Transverse colon (tissue), 4 donors: ENCODE measurements at places on chromosomes 3 and 15. TPM values are rescaled to one million over a fixed set of nuclear protein-coding genes. Genes with fewer than 3 reads are reported as not detected.

GRCh38 chr3:151765685-151766084 lies 32.0 kb downstream of the AADACL2 start:
- H3K4me1 ChIP-seq, result peaks cover 11% of the 10 kb centered on the region
- no peak for DNase-seq
- no peaks in the 10 kb centered on the region for H3K27me3 ChIP-seq

- H3K27ac ChIP-seq, result no peak overlapping the region
- no peaks in the 10 kb centered on the region for H3K36me3 ChIP-seq
- H3K4me1 ChIP-seq, result no peaks in the 10 kb centered on the region
- no peaks in the 10 kb centered on the region for H3K27me3 ChIP-seq
- no peak for DNase-seq
Measured at GRCh38 chr3:123276346-123277006, 74.7 kb downstream of the SEC22A start.

GRCh38 chr3:37028329-37028728 lies 35.0 kb downstream of the MLH1 start:
- no peaks in the 10 kb centered on the region for H3K27me3 ChIP-seq
- no peaks in the 10 kb centered on the region for H3K36me3 ChIP-seq
- no peak for DNase-seq

- H3K27me3 ChIP-seq, result no peaks in the 10 kb centered on the region
- no peak for DNase-seq
- H3K27ac ChIP-seq, result no peak overlapping the region
- H3K36me3 ChIP-seq, result no peaks in the 10 kb centered on the region
- no peak overlapping the region for H3K4me3 ChIP-seq
Measured at GRCh38 chr3:46599590-46599989, 12.7 kb upstream of the FAM240A start.

Gene ROBO2
- 0.41 TPM for total RNA-seq

- DNase-seq, result peak; percentile 49
- no peaks in the 10 kb centered on the region for H3K36me3 ChIP-seq
- H3K4me1 ChIP-seq, result peaks cover 10% of the 10 kb centered on the region
- peak overlapping the region; percentile 71 for H3K27ac ChIP-seq
Measured at GRCh38 chr3:197354568-197355001, 56.2 kb upstream of the DLG1 start.

- no peaks in the 10 kb centered on the region for H3K27me3 ChIP-seq
- DNase-seq, result no peak
- no peaks in the 10 kb centered on the region for H3K4me1 ChIP-seq
Measured at GRCh38 chr3:119524931-119525662, 26.8 kb downstream of the TIMMDC1 start.

- peaks cover 33% of the 10 kb centered on the region for H3K4me1 ChIP-seq
- no peaks in the 10 kb centered on the region for H3K27me3 ChIP-seq
- H3K27ac ChIP-seq, result peak overlapping the region; percentile 65
Measured at GRCh38 chr15:70321172-70321819, 223.6 kb upstream of the TLE3 start.

DNA sequence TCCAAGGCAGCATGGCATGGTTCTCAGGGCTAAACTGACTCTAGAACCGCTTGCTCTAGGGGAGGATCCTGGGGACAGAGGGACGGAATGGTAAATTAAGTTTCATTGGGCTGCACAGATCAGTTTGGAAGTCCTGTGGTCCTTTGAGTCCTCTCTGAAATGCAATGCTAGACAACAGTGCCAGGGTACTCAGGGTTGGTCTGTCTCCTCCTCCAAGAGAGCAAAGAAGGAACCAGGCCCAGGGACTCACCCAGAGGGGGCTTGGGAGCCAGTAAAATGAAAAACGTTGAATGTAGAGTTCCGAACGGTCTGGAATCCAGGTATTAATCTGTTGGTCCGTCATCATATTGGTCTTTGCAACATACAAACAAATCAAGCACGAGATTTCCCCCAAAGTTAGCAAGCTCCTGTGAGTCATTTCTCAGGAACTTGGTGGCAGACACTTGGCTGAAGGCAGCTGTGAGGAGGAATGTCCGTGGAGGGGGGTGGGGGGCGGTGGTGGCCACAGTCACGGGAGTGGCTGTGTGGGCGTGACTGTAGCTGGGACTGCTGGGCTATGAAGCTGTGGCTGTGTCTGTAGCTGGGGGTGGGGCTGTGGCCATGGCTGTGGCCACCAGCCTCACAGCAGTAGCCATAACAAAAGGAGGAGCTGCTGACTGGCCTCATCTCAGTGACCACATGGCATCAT lies 361.0 kb downstream of the SHQ1 start:
- no peak overlapping the region for H3K4me3 ChIP-seq
- no peaks in the 10 kb centered on the region for H3K27me3 ChIP-seq
- H3K36me3 ChIP-seq, result no peaks in the 10 kb centered on the region
- peak; percentile 72 for DNase-seq

Gene SI
- total RNA-seq, result 24.8 TPM

Gene TERC
- total RNA-seq, result 225 TPM

DNA sequence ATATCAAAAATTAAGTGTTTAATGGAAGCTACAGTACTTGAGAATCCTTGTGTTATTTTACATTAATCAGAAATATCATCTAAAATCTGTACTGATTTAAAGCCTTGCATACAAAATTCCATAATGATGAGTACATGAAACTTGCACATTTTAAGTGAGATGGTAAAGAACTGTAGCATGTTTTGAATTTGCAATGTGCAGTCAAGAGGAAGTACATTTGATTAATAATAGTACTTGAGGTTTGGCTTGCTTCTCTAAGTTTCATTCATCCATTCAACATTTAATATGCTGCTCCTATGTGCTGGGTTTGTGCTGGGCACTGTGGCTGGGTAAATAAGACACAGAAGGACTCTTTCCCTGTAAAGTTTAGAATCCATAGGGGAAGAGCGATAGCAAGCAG lies 332.3 kb downstream of the CNTN3 start:
- H3K4me3 ChIP-seq, result no peak overlapping the region
- H3K36me3 ChIP-seq, result no peaks in the 10 kb centered on the region
- DNase-seq, result no peak
- no peaks in the 10 kb centered on the region for H3K27me3 ChIP-seq
- H3K27ac ChIP-seq, result no peak overlapping the region
- no peaks in the 10 kb centered on the region for H3K4me1 ChIP-seq

GRCh38 chr3:168475704-168476103 lies 380.0 kb upstream of the GOLIM4 start:
- H3K4me1 ChIP-seq, result no peaks in the 10 kb centered on the region
- DNase-seq, result no peak
- no peaks in the 10 kb centered on the region for H3K27me3 ChIP-seq
- H3K4me3 ChIP-seq, result no peak overlapping the region

Gene TIMP4
- 7.9 TPM for total RNA-seq

- H3K27me3 ChIP-seq, result no peaks in the 10 kb centered on the region
- no peaks in the 10 kb centered on the region for H3K4me1 ChIP-seq
- no peaks in the 10 kb centered on the region for H3K36me3 ChIP-seq
- no peak overlapping the region for H3K27ac ChIP-seq
Measured at GRCh38 chr3:88584451-88584850, 434.7 kb downstream of the C3orf38 start.

GRCh38 chr3:31996195-31996594 lies 14.6 kb downstream of the ZNF860 start:
- no peaks in the 10 kb centered on the region for H3K27me3 ChIP-seq
- H3K4me3 ChIP-seq, result no peak overlapping the region
- H3K36me3 ChIP-seq, result no peaks in the 10 kb centered on the region
- no peaks in the 10 kb centered on the region for H3K4me1 ChIP-seq

- H3K27me3 ChIP-seq, result no peaks in the 10 kb centered on the region
- no peak for DNase-seq
- H3K4me3 ChIP-seq, result no peak overlapping the region
- H3K4me1 ChIP-seq, result no peaks in the 10 kb centered on the region
Measured at GRCh38 chr15:94375997-94376396, 144.6 kb downstream of the MCTP2 start.

DNA sequence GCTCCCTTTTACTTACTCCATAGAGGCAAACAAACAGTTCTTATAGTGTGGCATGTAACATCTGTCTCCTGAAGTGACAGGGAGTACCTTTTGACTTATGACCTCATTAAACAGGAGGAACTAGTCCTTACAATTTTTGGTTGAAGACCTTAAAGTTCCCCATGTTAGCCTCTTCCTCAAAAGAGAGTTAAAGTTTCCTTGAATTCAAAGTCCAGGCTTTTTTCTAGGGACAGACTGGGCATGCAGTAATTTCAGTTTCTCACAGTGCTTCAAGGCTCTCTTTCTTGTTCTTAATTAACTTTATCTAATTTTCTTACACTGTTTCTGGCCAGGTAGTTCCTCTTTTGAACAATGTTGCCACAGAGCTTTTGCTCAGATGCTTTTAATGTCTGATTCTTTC lies 12.1 kb downstream of the GOLM2 start:
- H3K36me3 ChIP-seq, result no peaks in the 10 kb centered on the region
- H3K4me3 ChIP-seq, result no peak overlapping the region
- peaks cover 29% of the 10 kb centered on the region for H3K4me1 ChIP-seq
- DNase-seq, result no peak
- no peaks in the 10 kb centered on the region for H3K27me3 ChIP-seq
- H3K27ac ChIP-seq, result peak overlapping the region; percentile 27

- H3K27ac ChIP-seq, result no peak overlapping the region
- peaks cover 7% of the 10 kb centered on the region for H3K27me3 ChIP-seq
- H3K4me1 ChIP-seq, result no peaks in the 10 kb centered on the region
Measured at GRCh38 chr15:20643829-20644425, 102.3 kb upstream of the GOLGA6L6 start.

Gene SH3GL3
- total RNA-seq, result not detected

- DNase-seq, result no peak
- no peaks in the 10 kb centered on the region for H3K36me3 ChIP-seq
- no peaks in the 10 kb centered on the region for H3K4me1 ChIP-seq
- H3K4me3 ChIP-seq, result no peak overlapping the region
- H3K27me3 ChIP-seq, result no peaks in the 10 kb centered on the region
Measured at GRCh38 chr3:26574766-26575165, 47.8 kb upstream of the LRRC3B start.

Gene KIF7
- 11.5 TPM for total RNA-seq

Gene CALML4
- total RNA-seq, result 87.6 TPM

DNA sequence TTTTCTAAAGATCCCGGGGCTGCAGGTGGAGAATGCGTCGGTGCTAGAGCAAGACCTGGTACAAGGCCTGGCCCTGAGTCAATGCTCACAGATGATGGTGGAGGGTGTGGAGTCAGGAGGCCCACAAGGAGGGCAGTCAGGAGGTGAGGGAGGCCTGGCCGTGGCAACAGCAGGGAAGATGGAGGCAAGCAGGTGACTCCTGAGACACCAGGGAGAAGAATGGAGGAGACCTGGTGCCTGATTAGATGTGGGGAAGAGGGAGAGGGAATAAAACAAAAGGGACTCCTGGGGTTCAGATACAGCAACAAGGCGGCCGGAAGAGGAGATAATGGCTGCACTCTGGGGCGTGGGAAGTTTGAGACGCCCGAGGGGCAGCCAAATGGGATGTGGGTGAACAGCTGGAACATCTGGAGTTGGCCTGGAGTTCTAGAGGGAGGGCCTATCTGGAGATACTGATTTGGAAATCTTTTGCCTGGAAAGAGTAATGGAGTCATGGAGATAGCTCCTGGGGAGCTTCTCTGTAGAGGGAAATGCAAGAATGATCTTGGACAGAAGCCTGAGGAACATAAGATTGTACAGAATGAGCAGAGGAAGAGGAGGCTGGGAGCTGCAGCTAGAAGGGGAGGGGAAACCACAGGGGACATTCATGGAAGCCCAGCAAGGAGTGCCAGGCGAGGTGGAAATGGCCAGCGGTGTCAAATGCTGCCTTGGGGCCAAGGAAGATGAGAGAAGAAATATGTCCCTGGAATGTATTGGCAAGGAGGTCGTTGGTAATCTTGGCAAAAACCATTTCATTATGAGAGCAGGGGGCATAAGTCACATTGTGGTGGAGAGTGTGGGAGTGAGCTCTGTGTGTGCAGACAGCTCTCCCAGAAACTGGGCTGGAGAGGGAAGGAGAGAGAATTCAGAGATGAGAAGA lies 67.5 kb upstream of the CORO2B start:
- H3K4me1 ChIP-seq, result no peaks in the 10 kb centered on the region
- no peaks in the 10 kb centered on the region for H3K36me3 ChIP-seq
- no peak for DNase-seq
- no peak overlapping the region for H3K27ac ChIP-seq

Gene CELF6
- total RNA-seq, result 5.6 TPM

- H3K27me3 ChIP-seq, result no peaks in the 10 kb centered on the region
- H3K4me3 ChIP-seq, result no peak overlapping the region
- H3K4me1 ChIP-seq, result no peaks in the 10 kb centered on the region
- no peak overlapping the region for H3K27ac ChIP-seq
Measured at GRCh38 chr3:8485141-8485870, 16.3 kb upstream of the LMCD1 start.

Gene PEX11A
- total RNA-seq, result 113 TPM

Gene XCR1
- total RNA-seq, result not detected

Gene SLC12A8
- 10.5 TPM for total RNA-seq

DNA sequence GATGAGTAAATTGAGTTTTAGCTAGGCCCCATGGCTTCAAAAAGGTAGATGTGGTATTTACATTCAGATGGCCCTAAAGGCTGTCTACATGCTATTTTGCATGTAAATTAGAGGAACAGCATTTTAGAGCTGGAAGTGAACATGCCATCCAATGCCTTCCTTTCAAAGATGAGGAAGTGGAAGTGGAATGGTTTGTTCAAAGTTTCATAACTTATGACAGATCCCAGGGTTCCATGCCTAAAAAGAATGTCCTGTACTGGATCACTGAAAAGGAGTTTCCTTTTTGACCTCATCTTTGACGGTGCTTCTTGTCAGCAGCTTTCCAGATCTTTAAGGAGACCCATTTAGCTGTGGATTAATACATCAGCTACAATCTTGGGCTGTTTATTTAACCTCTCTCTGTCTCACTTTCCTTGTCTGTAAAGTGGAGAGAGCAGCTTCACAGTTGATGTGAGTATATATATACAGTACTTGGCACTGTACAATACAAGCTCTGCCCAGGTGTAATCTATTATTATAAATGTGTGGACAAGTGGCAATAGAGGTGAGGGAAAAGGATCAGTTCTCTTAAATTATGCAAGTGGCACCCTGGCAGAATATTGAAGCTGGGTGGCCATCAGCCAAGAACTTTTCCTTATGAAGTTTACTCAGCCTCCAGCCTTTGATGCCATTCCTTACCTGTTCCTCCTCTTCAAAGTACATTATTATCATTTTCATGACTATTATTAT lies 68.7 kb upstream of the GOLGA8B start:
- no peaks in the 10 kb centered on the region for H3K27me3 ChIP-seq

GRCh38 chr3:71432044-71432975 lies 151.2 kb downstream of the FOXP1 start:
- no peak overlapping the region for H3K4me3 ChIP-seq
- H3K4me1 ChIP-seq, result peaks cover 34% of the 10 kb centered on the region
- no peak overlapping the region for H3K27ac ChIP-seq
- DNase-seq, result no peak

GRCh38 chr3:42495393-42495792 lies 7.0 kb upstream of the VIPR1 start:
- no peak overlapping the region for H3K4me3 ChIP-seq
- peaks cover 35% of the 10 kb centered on the region for H3K27me3 ChIP-seq
- DNase-seq, result no peak
- peaks cover 16% of the 10 kb centered on the region for H3K4me1 ChIP-seq
- H3K36me3 ChIP-seq, result no peaks in the 10 kb centered on the region
- H3K27ac ChIP-seq, result no peak overlapping the region

DNA sequence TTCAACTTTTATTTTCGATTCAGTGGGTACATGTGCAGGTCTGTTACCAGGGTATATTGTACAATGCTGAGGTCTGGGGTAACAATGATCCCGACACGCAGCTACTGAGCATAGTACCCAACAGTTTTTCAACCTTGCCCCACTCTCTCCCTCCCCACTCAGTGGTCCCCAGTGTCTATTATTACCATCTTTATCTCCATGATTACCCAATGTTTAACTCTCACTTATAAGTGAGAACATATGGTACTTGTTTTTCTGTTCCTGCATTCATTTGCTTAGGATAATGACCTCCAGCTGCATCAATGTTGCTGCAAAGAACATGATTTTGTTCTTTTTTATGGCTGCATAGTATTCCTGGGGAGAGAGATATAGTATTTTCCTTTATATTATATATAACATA lies 75.7 kb upstream of the EPHB3 start:
- H3K27me3 ChIP-seq, result peaks cover 39% of the 10 kb centered on the region
- no peaks in the 10 kb centered on the region for H3K36me3 ChIP-seq
- H3K4me1 ChIP-seq, result no peaks in the 10 kb centered on the region
- no peak overlapping the region for H3K4me3 ChIP-seq
- no peak overlapping the region for H3K27ac ChIP-seq
